ENCODE measurements at places on chromosomes 1 and 21.

DNA sequence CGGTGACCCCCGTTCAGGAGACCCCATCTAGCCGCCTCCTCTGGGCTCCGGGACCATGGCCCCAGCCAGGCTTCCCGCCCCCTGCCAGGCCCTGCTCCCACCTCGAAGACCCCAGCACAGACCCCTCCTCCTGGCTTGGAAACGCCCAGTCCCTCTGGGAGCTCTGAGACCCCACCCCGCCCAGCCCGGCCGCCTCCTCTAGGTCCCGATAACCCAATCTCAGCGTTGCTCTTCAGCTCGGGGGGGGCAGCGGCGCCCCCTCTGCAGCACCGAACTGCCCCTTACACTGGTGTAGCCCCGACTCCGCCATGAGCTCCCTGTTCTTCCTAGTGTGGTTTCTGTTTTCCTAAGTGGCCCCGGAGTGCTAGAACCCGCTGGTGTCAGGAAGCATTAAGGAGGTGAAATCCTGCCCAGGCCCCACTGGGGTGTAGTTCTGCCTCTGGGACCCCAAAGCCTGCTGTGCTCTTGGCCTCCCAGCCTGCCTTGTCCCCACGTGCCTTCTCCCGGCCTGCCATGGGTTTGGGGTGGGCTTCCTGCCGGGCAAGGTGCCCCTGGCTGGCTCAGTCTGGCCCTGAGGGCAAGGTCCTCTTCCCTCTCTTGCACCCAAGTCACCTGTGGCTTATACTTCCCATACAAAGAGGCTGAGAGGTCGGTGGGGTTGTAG lies 10.7 kb upstream of the MMEL1 start:
- DNase-seq: no peak

DNA sequence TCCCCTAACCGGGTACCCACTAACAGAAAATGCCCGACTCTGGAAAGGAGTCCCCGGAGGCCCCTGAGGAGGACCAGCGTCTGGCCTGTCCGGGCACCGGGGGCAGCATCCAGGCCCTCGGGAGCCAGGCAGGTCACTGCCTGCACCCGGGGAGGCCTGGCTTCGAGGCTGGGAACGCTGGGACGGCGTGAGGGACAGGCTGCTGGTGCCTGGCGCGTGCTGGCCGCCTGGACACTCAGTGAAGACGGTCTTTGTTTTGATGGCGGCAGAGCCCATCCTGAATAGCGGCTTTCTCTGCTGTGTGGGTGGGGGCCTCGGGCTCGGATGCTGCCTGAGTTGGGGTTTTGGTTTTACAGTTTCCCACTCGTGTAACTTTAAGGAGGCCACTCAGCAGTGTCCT lies 37.6 kb downstream of the PRKCZ start:
- no peak for DNase-seq

- peak; percentile 75 for DNase-seq
These were observed 2.9 kb downstream of the JUN start for GRCh38 chr1:58780836-58781452.

- no peak for DNase-seq
These were observed 95.9 kb downstream of the EPHB2 start for GRCh38 chr1:22806584-22806983.

DNA sequence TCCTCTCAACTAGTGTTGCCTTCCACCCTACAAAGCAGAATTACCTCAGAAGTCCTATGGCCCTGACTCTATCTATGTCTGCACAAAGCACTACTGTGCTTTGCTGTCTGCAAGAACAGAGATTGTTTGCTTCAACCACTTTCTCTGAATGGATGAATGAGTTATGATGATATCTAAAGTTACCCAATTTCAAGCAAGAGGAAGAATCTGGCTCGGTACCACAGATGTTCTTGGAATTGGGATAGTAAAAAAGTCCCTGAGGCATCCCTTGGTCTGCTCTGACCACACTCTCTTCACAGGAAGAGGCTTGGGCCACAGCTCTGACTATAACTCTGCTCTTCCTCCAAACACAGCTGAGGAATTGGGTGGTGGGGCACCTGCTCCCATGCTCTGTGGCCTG lies 31.2 kb downstream of the MTARC1 start:
- no peak for DNase-seq

DNA sequence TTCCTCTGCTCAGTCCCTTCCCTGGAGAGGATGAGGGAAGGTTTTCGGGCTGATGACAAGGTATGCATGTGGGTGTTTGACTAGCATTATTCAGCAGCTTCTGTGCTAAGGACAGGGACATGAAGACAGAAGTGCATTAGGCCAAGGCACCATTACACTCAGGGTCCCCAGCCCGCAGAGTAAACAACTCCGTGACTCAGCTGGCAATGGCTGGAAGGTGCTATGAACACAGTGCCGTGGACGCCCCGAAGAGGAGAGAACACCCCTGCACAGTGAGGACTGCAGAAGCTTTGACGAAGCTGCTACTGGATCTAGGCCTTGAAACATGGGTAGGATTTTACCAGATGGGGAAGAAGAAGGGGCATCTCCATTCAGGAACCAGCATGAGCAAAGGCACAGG lies 13.7 kb upstream of the EPS8L3 start:
- DNase-seq: no peak

DNA sequence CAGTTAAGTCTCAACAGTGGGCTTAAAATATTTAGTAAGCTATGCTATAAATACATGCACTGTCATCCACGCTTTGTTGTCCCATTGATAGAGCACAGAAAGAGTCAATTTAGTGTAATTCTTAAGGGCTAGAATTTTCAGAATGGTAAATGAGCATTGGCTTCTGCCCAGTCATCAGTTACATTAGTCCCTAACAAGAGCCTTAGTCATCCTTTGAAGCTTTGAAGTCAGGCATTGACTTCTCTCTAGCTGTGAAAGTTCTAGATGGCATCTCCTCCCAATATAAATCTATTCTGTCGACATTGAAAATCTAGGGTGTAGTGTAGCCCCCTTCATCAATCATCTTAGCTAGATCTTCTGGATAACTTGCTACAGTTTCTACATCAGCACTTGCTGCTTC lies 12.0 kb upstream of the LPGAT1 start:
- no peak for DNase-seq

DNA sequence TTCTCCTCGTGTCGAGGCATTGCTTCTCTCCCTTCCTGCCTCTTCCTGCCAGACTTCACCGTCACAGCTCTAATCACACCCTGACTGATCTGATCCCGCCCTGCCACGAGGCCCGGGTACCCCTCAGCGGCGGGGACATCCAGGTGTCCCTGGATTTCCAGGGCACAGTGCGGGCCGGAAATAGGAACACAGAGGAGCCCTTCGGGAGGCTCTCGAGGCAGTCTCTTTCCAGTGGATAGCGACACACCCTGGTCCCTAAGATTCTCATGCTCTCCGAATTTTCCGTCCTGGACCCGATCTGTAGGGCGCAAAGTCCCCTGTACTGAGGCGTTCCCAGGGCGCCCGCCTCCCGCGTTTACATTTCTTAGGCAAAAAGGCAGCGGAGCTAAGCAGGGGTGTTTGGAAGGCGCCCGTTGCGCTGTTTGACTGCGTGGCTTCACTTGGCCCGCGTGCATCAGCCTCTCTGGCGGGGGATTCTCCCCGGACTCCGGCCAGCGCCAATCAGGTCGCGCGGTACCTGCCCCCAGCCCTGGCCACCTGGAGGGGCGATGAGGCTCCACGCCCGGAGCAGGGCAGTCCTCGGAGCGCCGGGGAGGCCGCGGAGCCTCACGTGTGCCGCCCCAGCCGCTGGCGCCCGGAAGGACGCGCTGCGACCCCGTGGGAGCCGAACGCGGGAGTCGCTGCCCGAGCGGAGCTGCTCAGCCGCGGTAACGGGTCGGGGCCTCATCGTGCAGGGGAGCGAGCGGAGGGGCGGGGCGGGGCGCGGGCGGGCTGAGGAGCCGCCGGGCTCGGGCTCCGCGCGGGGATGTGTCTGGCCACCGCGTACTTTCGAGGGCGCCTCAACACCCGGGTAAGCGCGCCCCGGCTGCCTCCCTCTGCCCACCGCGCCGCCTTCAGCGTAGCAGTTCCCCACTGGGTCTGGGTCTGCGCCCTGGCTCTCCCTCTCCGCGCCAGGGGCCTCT lies at the start of gene FAM163A:
TSS of gene FAM163A (plus strand) at position 575 of the 962 bp plus-strand sequence. CDS start 69,807 bp downstream, outside the sequence.
- no peak for DNase-seq

DNA sequence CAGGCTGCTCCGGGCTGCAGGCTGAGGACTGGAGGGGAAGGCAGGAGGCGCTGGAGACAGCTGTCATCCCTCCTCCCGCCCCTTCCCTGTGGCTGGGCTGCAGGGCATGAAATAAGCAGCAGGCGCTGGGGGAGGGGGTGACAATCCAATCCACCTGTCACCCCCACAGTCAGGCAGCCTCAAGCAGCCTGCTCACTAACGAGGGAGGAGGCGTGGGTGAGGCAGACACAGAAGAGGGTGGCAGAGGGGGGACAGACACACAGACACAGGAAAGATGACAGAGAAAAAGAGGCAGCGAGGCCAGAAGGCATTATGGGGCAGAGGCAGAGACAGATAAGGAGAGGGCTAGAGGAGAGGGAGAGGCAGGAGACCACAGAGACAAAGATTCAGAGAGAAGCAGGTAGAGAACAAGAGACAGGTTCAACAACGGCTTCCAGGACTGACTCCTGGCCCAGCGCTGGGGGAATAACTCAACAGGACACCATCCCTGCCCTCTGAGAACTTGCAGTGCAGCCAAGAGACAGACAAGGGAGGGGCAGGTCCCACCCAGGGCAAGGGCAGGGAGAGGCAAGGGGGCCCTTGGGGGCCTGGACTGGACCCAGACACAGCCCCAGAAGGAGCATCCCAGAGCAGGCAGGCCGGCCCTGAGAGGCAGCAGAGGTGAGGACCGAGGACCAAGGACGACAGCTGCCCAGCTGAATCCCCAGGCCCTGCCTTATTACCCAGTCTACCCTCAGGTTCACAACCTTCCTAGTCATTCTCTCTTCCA lies 11.2 kb downstream of the MEF2D start:
- DNase-seq: peak; percentile 34

DNA sequence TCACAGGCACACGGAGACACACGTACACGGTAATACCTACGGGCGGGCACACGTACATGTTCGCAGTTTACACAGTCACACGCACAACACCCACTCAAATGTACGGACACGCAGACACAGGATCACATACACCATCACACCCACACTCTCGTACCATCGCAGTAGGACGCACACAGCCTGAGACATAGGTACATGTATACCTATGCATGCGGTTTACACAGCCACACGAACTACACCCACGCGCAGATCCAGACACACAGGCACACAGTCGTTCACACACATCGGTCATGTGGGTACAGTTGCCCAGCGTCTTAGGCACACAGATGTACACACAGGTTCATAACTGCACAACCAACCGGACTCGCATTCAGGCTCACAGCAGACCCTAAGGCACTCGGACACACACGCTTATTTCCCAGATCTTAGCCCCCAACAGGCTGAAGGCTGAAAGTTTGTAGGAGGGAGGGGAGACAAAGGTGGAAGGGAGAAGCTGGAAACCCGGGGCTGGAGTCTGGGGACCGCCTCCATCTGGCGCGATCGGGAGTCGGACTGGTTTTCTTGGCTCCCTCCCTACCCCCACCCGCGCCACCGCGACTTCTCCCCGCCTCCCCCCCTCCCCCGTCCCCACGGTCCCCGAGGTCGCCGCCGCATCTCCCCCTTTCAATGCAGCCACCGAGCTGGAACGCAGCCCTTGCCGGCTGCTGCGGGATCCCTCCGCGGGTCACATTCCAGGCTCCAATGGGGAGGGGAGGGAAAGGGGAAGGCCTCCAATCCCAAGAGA lies 51.9 kb upstream of the SYNC start:
- DNase-seq: no peak

DNA sequence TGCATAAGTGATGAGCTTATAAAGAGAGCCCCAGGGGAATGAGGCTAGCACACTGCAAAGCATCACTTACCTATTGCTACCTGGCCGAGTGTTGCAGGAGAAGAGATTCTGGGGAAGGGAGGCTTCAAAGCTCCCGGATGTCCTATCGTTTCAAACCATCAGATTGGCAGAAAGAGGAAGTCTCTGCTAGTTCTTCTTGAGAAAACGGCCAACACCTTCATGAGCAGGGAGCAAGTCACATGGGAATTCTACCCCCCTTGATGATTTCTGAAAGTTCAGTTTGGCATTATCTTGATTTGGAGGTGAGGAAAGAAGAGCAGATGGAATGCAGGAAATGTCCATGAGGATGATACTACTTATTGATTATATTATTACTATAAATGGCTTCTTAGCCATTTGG lies 16.2 kb downstream of the SYF2 start:
- DNase-seq: no peak

DNA sequence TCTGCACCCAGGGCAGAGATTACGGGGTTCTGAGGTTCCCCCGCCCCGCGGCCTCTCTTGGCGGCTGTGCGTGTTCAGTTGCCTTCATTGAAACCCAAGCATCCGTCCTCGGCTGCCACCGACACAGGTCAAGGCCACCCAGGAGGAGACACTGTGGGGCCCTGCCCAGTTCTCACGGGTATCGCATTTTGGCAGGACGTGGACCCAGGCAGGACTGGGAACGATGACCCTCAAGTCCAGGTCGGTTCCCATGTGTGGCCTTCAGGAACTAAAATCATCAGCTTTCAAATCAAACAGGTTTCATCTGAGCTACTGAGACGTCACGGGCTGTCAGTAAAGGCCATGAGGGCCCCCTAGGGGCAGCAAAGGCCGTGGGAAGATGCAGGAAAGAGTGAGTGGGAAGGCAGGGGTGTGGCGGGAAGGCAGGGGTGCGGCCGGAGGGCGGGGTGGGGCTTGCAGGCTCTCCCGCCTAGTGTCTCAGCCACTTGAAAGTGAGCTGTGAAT lies 7.0 kb upstream of the C1orf174 start:
- no peak for DNase-seq

- DNase-seq: no peak
These were observed 1.4 kb upstream of the RBM15 start for GRCh38 chr1:110337704-110338308.

GRCh38 chr1:25208561-25209222 lies 23.6 kb downstream of the SYF2 start:
- DNase-seq: no peak

GRCh38 chr1:221774054-221774842 lies 32.4 kb upstream of the DUSP10 start:
- no peak for DNase-seq

DNA sequence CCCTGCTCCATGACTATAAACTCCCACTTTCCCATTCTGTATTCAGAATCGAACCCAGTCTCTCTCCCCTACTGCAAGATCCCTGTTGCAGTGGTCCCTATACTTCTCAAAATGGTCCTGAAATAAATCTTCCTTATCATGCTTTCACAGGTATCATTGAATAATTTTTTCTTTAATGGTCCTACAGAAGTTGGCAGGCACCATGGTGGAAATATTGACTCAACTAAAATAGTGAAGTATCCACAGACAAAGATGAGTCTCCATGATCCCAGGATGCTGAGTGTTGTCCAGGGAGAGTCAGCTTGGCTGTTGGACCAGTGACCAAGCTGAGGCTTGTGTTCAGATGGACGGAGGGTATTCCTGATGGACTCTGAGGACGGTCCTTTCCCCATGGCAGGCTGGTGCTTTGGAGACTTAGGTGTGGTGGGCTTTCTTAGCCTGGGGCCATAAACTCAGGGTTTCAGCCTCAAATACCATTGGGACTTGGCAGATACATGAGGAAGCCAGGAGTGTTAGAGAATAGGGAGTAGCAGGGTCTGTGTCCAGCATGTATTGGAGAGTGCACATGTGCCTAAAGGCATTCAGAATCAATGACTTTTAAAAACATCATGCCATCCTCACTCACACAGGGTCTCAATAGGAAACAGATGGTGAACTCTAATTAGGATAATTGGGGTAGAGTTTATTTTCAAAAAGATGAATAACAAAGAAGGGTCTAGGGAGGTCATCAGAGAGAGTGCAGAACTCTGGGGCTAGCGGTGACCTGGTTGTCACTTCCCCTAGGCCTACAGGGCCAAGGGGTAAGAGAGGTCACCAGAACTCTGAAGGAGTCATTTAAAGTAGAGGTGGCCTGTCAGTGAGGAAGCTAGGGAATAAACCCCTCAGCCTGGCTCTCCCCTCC lies 19.8 kb downstream of the TINAGL1 start:
- DNase-seq: no peak

Data from NCI-H2029 (cell line).